AG08395 (cell line): ENCODE measurements at places on chromosomes 3 and 15.

- no peak for DNase-seq
Observed at GRCh38 chr3:173617490-173617889, 219.9 kb downstream of the NLGN1 start.

GRCh38 chr15:89767411-89767915, 8.7 kb upstream of the MESP2 start:
- no peak for DNase-seq

DNA sequence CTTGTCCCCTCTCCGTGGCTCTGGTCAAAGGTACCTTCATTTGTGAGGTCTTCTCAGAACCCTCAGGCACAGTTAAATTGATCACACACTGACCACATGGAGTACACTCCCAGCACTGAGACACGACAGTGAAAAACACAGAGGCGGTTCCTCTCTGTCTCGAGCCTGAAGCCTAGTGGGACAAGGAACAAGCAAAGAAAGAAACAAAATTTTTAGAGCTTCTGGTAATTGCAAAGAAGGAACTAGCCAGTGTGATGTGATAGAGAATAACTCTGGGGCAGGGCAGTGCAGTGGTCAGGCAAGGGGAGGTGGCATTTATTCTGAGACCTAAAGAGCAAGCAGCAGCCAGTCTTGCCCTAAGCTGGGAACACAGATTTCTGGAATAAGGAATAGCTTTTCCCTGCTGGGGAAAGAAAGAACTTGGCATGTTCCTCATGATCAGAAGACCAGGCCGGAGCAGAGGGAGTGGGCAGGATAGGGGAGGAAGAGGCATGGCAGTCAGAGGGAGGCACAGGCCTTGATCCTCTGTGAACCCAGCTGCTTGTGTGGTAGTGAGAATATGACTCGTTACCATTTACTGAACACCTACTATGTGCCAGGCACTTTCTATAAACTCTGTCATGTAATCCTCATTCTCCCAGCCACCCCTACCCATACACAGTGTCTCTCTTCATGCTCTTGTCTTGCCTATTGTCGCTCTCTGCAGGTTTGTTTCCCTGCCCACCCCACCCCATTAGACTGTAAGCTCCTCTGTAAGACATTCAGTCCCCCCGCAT, 262.3 kb upstream of the HES1 start:
- no peak for DNase-seq

DNA sequence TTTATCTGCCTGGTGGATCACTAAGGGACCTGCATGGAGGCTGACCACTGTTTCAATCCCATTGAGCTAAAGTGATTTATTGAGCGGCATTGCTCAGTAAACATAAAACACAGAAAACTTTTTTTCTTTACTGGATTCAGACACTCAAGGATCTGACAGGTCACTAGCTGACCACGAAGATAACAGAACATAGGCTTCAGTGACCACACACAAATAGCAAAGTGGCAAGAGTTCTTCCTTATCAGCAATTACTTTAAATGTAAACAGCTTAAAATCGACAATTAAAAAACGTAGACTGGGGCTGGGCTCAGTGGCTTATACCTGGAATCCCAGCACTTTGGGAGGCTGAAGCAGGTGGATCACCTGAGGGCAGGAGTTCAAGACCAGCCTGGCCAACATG, 48.7 kb downstream of the STAG1 start:
- DNase-seq = no peak

- DNase-seq = no peak
Observed at GRCh38 chr15:47517737-47518136, 199.6 kb upstream of the SEMA6D start.

- peak; percentile 90 for DNase-seq
Observed at GRCh38 chr3:190585805-190586630, 72.1 kb downstream of the IL1RAP start.

DNA sequence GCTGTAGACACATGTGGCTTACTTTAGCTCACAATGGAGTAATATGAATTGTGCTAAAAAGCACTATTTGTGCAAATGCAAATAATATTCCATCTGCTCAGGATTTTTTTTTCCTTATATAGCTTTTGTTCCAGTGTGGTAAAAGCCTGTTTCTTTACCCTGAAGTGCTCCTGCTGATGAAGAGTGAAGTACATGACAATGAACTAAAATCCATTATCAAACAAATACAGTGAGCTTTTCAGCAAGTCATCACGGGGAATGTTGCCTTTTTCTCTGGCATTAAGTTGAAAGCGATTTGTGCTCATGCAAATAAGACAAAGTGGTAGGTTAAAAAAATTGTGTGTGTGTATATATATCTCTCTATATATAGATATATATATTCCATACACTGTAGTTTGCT, 28.6 kb upstream of the CCDC39 start:
- DNase-seq = no peak

DNA sequence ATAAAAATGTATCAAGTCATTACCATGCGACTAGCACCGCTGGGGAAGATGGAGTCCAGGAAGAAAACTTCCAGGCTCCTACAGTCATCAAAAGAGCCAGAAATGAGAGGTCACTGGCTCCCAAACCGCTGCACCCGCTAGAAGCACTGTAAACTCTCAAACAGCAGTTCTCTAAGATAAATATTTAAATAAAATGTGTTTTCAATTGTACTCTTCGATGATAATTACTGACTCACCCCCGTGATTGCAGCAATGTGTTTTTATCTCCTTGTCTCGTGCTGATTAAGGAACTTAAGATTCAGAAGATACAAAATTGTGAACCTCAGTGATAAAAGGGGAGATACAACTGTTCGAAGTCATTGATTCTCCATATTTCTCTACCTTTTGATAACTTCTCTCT, 45.8 kb upstream of the FOXP1 start:
- peak; percentile 67 for DNase-seq

GRCh38 chr3:88926221-88926620, 181.2 kb upstream of the EPHA3 start:
- DNase-seq = no peak

DNA sequence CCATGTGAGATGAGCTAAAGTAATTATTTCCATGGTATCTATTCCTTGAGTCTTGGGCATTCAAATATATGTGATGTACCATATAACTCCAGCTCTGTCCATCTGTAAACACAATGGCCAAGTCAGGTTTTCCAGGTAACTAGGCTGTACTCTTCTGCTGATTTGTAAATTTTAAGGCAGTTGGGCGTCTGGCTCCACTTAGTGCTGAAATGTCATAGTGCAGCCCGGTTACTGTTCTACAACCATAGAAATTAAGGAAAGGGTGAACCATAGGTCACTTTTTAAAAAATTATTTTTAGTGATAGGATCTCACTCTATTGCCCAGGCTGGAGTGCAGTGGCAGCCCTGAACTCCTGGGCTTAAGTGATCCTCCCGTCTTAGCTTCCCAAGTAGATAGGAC, 44.7 kb upstream of the GOLM2 start:
- DNase-seq = no peak

DNA sequence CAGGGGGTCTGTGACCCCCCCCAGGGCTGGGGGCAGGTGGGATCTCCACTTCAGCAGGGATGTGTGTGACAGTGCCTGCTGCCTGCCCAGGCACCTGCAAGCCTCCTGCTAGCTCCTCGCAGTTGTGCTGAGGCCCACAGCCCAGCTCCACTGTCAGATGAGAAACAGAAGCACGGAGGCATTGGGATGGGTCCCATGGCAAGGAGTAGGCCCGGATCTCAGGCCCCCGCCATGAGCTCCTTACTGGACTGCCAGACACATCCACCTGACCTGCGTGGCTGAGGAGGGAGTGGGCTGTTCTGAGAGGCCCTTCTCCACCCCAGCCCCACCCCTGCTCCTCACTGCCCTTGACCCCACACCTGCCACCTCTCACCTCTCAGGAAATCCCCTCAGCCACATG, 18.2 kb upstream of the SKOR1 start:
- DNase-seq = no peak

DNA sequence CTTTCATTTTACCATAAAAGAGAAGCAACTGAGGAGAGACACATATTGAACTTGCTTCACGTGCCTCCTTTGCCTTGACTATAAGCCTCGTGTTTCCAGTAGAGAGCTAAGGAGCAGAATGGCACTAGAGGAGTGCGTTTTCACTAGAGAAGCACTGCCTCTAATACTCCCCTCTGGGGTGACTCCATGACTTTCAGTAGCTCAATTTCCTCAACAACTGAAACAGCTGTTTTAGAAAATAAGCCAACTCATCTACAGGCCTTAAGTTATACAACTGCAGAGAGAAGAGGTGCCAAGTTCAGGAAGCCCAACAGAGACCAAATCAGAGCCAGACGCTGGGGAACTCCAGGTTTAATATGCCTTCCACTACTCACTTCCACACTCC, 1.9 kb downstream of the UBP1 start:
- DNase-seq = peak; percentile 29

- peak; percentile 9 for DNase-seq
Observed at GRCh38 chr3:23619705-23620637, 185.8 kb upstream of the UBE2E1 start.

GRCh38 chr15:74651242-74651741, 35.7 kb downstream of the CLK3 start:
- DNase-seq = no peak

- DNase-seq = peak; percentile 4
Observed at GRCh38 chr3:176848431-176849214, 348.7 kb downstream of the TBL1XR1 start.

- no peak for DNase-seq
Observed at GRCh38 chr3:73866846-73867245, 242.1 kb upstream of the PDZRN3 start.

GRCh38 chr3:81707996-81708395, 53.4 kb downstream of the GBE1 start:
- DNase-seq = no peak

GRCh38 chr15:83111149-83111548, 3.7 kb downstream of the TM6SF1 start:
- no peak for DNase-seq

DNA sequence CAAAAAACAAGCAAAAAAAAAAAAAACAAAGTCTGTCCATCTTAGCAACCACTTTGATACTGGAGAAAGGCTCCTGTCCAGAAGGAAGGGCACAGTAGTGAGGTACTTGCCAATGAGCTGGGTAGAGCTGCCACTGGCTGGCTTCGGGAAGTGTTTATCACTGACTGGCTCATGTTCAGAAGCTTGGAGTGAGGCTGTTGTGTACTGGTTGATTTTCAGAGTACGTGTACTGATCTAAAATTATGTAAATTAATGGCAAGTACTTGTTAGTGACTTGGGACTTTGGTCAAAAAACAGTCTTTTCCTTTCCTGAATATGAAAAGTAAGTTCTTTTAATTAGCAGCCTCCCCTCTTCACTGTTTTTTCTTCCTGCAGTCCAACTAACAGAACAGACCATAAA, 979 bp upstream of the ZNF621 start:
- no peak for DNase-seq

DNA sequence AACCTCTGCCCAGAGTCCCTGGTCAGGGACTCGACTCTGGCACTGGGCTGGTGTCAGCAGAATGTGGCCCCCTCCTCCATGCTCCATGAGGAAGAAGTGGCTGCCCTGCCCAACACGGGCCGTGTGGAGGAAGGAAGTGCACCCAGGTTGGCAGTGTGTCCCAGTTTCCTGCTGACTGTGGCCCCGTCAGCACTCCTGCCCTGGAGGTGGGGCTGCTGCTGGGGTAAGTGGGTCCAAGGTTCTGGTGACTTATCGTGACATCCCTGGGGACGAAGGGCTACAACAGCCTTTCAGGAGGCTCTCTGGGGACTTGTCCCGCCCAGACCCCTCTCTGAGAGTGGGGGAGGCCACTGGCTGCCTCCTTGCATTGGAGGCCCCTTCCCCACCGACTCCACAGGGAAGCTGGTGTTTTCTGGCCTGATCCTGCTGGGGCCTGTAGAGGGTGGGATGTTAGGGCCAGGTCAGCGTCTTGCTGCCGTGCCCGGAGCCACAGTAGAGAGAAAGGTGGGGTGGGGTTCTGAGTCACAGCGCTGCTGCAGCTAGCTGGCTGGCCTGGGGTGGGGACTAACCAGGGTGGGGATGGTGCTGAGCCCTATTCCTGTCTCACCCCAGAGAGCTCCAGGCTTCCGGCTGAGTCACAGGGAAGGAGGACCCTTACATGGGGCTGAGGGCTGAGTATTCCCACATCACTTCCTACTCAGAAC, 10.5 kb downstream of the SEMA4B start:
- no peak for DNase-seq

- no peak for DNase-seq
Observed at GRCh38 chr15:92653836-92654539, 1.6 kb downstream of the FAM174B start.
